Right ventricle myocardium inferior (tissue), 1 donor: ENCODE measurements at places on chromosomes 16 and 17. TPM values are rescaled to one million over a fixed set of nuclear protein-coding genes. Genes with fewer than 3 reads are reported as not detected.
A peak's percentile ranks its signal among the peaks of the same experiment; 100 is the strongest.

The ZC3H18 gene
- 23.9 TPM for total RNA-seq

DNA sequence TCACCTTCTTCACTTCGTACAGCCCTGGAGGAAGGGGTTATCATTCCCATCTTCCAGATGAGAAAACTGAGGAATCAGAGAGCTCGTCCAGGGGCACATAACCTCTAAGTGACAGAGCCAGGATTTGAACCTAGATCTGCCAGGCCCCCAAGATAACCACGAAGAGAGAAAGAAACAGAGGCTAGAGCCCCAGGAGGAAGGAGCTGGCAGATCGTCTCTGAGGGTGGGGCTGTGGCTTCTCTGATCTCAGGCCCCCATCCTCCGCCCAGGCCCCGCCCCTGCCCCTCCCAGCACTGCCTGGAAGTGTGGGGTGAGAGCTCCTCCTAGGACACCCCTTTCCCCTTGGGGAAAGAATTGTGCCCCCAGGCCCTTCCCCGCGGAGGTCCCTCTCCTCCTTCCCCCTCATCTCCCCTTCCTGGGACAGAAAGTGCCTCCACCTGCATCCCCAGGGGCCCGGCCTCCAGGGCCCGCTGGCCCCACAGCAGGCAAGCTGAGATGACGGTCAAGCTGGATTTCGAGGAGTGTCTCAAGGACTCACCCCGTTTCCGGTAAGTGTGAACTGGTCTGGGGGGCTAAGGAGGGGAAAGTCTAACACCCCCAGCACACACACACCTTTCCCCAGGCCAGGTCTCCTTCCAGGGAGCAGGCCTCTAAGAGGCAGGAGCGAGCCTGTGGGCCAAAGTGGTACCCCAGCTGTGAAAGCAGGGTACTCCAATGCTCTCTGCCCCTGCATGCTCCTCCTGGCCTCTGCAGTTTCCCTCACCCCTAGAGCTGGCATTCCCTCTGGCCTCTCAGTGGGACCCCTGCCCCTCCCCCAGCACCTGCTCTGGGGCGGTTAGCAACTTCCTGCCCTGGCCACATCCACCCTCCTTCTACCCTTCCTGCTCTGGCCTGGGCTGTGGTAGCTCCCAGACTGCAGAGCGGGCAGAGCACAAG is at the start of gene ACAP1:
Gene ACAP1, plus strand, starts transcription at position 290 of the 936 bp plus-strand sequence. Its CDS starts 206 bp downstream, at position 496.
- peak; percentile 83 for DNase-seq

DNA sequence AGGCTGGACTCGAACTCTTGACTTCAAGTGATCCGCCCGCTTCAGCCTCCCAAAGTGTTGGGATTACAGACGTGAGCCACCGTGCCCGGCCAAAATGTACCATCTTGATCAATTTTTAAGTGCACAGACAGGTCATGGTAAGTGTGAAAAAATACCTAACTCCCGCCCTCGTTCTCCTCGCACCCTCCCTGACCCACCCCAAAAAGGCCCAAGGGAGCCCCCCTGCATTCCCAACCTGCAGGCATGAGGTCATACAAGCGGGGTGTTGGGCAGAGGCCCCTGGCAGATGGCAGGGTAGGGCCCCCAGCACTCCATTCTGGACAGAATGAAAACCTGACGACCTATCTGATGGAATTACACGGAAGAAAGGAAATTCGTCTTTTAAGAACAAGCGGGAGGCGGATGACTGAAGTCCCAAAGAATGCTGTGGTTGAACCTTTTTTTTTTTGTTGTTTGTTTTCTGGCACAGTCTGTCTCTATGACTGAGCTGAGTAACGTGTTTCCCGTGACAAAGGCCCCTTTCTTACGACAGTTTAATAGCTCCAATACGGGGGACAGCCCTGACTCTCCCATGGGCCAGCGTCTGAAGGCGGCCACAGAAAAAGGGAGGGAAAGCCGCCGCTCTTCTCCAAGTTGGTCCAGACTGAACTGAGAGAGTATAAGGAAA is 376.4 kb downstream of the SLC39A11 start:
- DNase-seq = no peak

- DNase-seq = peak; percentile 94
These were observed 558 bp downstream of the SOX15 start for GRCh38 chr17:7589204-7589868.

DNA sequence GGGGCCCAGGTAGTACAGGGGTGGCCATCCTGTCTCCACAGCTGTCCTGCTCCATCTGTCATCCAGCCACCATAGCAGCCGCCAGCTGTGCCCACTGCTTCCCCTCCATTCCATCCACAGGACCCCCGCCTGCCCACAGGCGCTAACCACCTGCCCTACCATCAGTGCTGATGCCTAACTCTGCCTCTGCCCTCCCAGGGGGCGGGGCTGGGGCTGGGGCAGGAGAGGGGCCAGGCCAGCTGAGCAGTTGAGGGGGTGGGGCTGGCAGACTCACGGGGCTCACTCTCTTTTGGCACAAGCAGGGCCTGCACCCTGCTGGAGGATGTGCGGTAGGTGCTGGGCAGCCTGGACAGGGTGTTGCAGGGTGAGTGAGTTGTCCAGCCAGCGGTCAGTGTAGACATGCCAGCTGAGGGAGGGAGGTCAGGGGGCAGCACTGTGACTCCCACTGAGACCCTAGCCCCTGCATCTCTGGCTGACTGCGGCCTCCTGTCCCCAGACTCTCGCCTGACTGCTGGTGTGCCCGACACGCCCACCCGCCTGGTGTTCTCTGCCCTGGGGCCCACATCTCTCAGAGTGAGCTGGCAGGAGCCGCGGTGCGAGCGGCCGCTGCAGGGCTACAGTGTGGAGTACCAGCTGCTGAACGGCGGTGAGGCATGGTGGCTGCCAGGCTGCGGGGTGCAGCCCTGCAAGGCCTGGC is 9.6 kb downstream of the GALK1 start:
- DNase-seq = peak; percentile 59

- DNase-seq = no peak
These were observed 42.7 kb downstream of the XPO6 start for GRCh38 chr16:28168991-28169554.

DNA sequence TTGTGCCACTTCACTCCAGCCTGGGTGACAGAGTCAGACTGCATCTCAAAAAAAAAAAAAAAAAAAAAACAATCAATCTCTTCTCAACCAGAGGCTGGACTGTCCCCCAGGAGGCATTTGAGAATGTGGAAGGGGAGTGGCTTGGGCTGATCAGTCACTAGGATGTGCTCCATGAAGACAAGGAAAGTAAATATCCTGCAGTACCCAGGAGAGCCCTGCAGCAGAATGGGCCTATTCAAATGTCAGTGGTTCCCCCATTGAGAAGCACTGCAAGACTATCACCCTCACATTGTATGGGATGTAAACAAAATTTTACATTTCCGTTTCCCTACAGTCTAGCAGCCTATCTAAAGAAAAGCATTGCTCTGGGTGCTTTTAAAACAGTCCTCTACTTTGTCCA is 70.3 kb downstream of the DNAH9 start:
- DNase-seq = no peak
